Panc1 (cell line): ENCODE measurements at places on chromosomes 12 and 14. TPM values are rescaled to one million over a fixed set of nuclear protein-coding genes. Genes with fewer than 3 reads are reported as not detected.

FICD gene
- 10.1 TPM for total RNA-seq

ASCL1 gene
- total RNA-seq, result not detected

TPH2 gene
- not detected for total RNA-seq

SMAGP gene
- 2.4 TPM for total RNA-seq

- no peak for DNase-seq
These were observed 50.7 kb downstream of the TMTC1 start for GRCh38 chr12:29733060-29733459.

- DNase-seq, result no peak
These were observed 194.6 kb upstream of the KRR1 start for GRCh38 chr12:75705749-75706711.

DNA sequence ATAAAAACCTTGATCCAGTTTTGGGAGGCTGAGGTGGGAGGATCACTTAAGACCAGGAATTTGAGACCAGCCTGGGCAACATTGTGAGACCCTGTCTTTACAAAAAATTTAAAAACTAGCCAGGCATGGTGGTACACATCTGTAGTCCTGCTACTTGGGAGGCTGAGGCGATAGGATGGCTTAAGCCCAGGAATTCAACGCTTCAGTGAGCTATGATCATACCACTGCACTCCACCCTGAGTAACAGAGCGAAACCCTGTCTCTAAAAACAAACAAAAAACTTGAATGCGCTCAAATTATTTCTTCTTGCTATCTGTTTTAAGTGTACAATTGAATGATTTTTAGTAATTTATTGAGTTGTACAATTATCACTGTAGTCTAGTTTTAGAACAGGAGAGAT, 20.1 kb downstream of the WDR20 start:
- DNase-seq, result no peak
